Kidney (tissue), 22 donors: ENCODE measurements at places on chromosomes 7 and 10. TPM values are rescaled to one million over a fixed set of nuclear protein-coding genes. Genes with fewer than 3 reads are reported as not detected.

DNA sequence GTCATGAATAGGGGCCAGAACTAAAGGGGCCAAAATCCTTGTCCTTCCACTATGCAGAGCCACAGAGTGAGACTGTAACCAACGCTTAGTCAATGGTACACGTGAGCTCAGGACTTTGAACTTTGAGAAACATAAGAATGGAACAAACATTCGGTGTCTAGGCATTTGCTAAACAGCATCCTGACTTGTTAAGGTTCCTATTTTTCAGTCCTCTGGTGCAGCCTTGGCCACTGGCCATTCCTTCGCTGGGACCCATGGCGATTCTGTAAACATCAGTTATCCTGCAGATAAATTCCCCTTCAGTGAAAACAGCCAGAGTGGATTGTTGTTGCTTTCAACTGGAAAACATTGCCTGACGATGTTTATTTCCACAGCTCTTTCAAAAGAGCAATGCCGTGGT lies 266.8 kb downstream of the SORCS1 start:
- peak; percentile 18 for DNase-seq

DNA sequence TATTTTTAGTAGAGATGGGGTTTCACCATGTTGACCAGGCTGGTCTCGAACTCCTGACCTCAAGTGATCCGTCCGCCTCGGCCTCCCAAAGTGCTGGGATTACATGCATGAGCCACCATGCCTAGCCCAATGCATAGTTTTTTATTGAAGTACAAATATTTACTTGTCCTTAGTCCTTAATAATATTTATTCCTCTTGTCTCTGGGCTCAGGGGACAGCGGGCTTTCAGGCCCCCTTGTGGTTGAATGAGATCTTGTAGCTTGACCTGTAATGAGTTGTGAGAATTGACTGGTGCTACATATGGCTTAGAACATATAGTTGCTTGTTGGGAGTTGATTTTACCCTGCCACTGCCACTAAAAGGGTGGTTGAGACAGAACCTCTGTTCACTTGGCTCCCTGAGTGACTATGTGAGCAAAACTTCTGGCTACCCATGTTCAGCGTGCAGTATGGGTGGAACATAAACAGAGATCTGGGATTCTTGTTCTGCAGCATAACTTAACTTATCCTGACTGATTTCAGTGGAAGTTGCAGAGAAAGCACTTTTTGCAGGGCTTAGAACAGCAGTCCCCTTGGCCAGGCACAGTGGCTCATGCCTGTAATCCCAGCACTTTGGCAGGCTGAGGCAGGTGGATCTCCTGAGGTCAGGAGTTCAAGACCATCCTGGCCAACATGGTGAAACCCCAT lies 14.9 kb downstream of the CCL26 start:
- DNase-seq: no peak

GRCh38 chr10:126400641-126401040 lies 12.4 kb upstream of the ADAM12 start:
- no peak for DNase-seq

DNA sequence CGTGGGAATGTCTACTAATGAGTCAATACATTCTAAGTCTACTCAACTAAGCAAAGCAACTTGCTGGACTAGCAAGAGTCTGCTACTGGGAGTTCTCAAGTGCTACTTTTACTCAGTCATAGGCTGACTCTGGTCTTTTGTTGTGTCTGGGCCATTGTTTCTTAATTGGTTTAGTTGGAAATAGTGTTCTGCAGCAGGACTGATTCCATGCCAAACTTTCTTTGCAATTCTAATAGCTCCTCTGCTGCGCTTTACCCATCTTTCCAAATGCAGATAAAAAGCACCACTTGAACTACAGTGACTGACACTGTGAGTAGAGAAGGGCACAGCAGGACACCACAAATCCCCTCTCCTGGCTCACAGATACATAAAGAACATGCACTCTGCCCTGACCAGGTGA lies 125.7 kb downstream of the CD36 start:
- no peak for DNase-seq

C10orf67 gene
- 1.1 TPM for polyA plus RNA-seq

EPDR1 gene
- 25.2 TPM for polyA plus RNA-seq

ENKUR gene
- polyA plus RNA-seq: 0.73 TPM

FGL2 gene
- polyA plus RNA-seq: 27.5 TPM

GRCh38 chr7:67870396-67870795 lies 873.8 kb downstream of the TYW1 start:
- no peak for DNase-seq

DNA sequence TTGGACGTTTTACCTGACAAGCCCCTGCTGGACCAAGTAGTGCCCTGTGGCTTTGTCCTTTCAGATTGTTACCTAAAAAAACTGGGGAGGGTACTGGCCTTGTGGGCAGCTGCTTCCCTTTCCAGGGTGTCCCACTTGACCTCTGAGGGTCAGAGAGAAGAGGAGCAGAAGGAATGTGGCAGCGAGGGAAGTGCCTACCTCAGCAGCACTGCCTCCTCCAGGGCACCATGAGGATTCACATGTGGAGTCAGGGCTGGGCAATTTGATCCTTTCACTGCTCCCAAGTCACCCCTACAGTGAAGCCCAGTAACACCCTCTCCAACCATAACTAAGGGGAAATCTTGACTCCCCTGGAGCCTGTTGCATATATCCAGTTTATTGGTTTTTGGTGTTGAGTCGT lies 64.6 kb downstream of the ITGB1 start:
- DNase-seq: no peak

MASTL gene
- 2.6 TPM for polyA plus RNA-seq

GRCh38 chr10:61821693-61822092 lies 79.8 kb upstream of the ARID5B start:
- DNase-seq: no peak

SUFU gene
- polyA plus RNA-seq: 6.5 TPM

SOSTDC1 gene
- 13.3 TPM for polyA plus RNA-seq

DNA sequence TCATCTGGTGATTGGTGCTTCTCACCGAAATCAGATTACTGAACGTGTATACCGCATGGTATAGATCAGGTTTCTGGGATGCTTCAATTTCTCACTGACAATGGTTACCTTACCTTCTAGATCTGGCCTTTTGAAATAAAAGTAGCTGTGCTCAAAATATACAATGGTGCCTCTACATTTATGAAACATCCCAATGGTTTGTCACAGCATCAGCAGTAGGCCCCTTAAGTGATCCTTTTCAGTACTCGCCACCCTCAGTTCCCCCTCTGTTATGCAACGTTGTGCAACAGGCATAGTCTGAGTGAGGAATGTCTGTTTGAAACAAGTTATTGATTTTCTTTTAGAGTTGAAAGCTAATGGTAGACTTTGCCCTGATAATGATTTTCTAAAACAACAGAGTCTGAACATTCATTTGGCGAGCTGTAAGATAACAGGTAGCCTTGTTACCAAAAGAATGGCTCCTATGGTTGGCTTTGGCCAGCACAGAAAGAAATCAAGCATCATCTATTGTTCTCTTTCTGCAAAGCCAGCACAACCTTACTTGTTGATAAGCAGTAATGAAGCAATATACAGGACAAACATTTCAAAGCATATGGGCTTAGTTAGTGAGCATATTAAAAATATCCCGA lies 693.9 kb downstream of the PARD3 start:
- no peak for DNase-seq

GRCh38 chr10:129933456-129934092 lies 30.5 kb downstream of the EBF3 start:
- DNase-seq: no peak

GRCh38 chr10:111344804-111345203 lies 268.0 kb downstream of the ADRA2A start:
- no peak for DNase-seq

- DNase-seq: peak; percentile 38
These were observed 42.1 kb upstream of the PCBD1 start for GRCh38 chr10:70930263-70931000.

- no peak for DNase-seq
These were observed 14.5 kb downstream of the ADCYAP1R1 start for GRCh38 chr7:31066516-31067130.
